ENCODE measurements at places on chromosomes 2 and 18.

DNA sequence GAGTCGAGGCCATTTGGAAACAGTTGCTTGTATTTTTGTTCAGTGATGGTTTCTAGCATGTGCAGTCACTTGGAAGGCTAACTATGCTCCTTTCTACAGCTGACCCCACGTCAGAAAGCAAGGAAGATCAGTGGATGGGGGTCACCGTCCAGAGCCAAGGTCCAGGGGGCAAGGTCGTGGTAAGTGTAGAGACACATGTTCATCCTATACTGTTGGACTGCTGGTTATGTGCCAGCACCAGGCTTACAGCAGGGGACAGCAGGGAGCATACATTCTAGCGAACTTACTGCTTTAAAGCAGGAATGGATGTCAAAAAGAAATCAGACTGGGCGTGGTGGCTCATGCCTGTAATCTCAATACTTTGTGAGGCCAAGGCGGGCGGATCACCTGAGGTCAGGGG is 40.0 kb downstream of the ITGA6 start:
- DNase-seq, result no peak

- DNase-seq, result no peak
Measured at GRCh38 chr2:232979871-232980461, 33.1 kb downstream of the NGEF start.

GRCh38 chr2:241498115-241499070 is 10.0 kb downstream of the STK25 start:
- DNase-seq, result no peak

GRCh38 chr2:84705858-84706257 is 175.0 kb downstream of the TRABD2A start:
- no peak for DNase-seq

DNA sequence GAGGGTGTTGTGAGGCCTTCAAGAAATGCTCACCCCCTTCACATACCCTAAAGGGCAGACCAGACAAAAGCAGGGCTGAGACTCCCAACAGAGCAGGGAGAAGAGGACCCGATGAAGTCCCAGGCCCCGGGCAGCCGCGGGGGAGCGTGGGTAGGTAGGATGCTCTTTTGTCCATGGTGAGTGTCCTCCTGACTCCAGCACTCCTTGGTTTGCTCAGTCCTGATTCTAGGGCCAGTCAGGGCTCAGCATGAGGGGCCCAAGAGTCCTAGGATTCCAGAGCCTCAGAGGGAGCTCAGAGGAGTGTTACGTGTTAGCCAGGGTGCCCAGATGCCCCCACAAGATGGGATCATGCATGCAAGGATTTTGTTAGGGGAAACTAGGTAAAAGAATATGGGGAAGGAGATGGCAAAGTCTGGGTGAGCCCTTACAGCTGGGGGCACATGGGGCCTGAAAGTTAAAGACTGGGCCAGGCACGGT is 64.8 kb downstream of the SMAD7 start:
- no peak for DNase-seq

GRCh38 chr2:23823863-23824262 is 103.1 kb downstream of the ATAD2B start:
- DNase-seq, result no peak
